Right ventricle myocardium inferior (tissue), 1 donor: ENCODE measurements at places on chromosomes 13 and 19. TPM values are rescaled to one million over a fixed set of nuclear protein-coding genes. Genes with fewer than 3 reads are reported as not detected.

ZNF793 gene
- total RNA-seq = 5.4 TPM

DNA sequence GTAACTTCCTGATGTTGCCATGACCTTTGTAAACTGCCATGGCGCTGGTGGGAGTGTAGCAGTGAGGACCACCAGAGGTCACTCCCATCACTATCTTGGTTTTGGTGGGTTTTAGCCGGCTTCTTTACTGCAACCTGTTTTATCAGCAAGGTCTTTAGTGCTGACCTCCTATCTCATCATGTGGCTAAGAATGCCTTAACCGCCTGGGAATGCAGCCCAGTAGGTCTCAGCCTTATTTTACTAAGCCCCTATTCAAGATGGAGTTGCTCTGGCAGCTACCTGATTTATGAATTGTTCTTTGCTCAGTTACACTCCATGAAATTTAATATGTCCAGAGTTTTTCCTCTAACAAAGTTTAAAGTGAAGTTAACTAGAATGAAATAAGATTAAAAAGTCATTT lies 4.6 kb upstream of the EPS15L1 start:
- no peak for DNase-seq

PRODH2 gene
- total RNA-seq = not detected

- DNase-seq = no peak
Observed at GRCh38 chr19:29079356-29080032, 133.5 kb downstream of the UQCRFS1 start.

DNA sequence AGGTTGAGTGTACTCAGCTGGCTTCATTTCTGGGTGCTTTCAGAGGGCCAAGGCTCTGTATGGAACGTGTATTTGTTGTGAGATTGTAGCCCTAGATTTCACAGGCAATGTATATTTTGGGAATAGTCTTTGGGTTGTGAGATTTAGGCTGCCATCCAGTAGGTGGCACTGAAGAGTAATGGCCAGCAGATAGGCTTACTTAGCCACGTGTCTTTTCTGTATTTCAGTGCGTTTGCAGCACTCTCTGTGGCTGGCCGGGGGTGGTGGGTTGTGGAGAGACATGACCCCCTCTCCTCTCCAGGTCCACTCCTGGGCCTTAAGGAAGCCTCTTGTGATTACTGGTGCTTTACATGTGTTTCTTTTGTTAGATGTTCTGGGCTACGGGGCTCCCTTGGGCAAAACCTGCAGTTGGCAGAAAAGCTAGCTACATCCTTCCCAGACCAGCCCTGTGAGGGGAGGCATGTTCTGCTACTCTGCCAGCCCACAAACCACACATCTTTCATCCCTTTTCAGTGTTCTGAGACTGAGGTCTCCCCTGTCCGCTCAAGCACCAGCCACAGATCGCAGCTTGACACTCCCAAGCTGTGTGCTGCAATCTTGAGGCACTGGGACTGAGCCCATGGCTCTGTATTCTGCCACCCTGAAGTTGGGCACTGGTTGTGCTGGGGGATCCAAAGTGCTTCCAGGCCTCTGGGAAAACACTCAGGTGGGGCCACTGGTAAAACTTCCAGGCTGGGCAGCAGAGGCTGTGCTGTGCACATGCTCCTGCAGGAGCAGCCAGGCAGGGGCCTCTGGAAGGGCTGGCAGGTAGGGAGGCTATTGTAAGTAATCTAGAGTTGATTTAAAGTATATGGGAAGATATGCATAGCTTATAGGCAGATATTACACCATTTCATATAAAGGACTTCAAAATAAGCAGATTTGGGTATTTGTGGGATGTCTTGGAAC lies 1096.8 kb upstream of the PCDH20 start:
- peak; percentile 26 for DNase-seq

GRCh38 chr13:33610438-33611120 lies 207.4 kb upstream of the RFC3 start:
- peak; percentile 86 for DNase-seq
